ENCODE measurements at places on chromosomes 12 and 14. TPM values are rescaled to one million over a fixed set of nuclear protein-coding genes. Genes with fewer than 3 reads are reported as not detected.

OR6C2 gene
- total RNA-seq, result not detected

DNA sequence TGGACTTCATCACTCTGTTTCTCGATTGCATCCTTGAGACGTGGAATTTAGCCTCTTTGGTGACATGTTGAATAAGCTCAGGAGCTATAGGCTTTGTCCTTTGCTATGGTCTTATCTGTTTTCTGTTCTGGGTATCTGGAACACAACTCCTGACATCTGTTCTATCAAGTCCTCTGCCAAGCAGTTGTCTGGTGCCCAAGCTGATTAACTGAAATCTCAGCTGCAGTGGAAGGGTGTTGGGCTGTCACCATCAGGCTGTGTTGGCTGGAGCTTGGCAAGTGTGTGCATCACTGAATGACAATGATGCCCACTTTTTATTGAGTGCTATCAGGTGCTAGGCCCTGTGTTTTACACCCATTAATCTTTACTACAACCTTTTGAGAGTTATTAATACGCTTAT is 77.8 kb downstream of the SMOC1 start:
- DNase-seq, result no peak

TAS2R43 gene
- 0.71 TPM for total RNA-seq

- DNase-seq, result no peak
Observed at GRCh38 chr14:104937161-104937560, 12.5 kb downstream of the PLD4 start.

- DNase-seq, result peak; percentile 3
Observed at GRCh38 chr12:125999628-126000027, 934.4 kb downstream of the AACS start.

SERPINA10 gene
- total RNA-seq, result not detected

TAS2R13 gene
- not detected for total RNA-seq

GRCh38 chr14:67837011-67837624 is 17.5 kb downstream of the RAD51B start:
- DNase-seq, result peak; percentile 43

SERPINA9 gene
- not detected for total RNA-seq

GRCh38 chr12:100733817-100734593 is 60.6 kb upstream of the ANO4 start:
- peak; percentile 55 for DNase-seq

SLC41A2 gene
- total RNA-seq, result 2.8 TPM

DNA sequence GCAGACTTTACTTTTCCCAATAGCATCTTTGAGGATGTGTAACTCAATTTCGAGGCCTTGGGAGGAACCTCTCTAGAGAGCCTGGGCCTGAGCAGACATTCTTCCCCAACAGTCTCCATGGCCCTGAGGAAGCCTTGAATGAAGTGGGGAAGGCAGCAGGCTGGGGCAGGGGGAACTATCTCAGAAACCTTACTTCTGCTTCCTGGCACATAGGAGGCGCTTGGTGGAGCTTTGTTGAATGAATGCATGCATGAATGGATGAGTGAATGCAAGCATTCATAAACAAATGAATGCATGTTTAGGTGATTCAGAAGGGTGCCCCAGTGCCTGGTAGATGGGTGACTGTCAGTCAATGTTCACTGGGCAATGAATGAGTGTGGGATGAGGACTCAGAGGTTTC is 58.3 kb downstream of the GALNT16 start:
- DNase-seq, result no peak

- DNase-seq, result peak; percentile 19
Observed at GRCh38 chr14:85579942-85580341, 50.0 kb downstream of the FLRT2 start.

DNA sequence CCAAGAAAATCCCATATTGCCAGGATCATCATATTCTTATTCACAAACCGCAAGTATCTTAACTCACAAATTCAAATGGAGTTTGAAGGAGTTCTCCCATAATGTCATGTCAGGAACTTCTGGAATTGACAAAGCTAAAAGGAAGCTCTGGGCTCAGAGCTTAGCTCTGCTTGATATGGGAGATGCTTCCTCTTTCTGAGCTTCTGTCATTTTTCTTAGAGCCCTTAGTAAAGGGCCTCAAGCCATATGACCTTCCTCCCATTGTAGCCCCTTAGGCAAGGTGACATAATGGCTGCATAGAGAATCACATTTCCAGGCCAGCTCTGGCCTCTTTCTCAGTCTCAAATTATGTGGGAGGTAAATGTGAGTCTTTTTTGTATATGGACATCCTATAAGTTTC is 40.9 kb downstream of the SLC4A8 start:
- no peak for DNase-seq

MYH6 gene
- not detected for total RNA-seq

TMEM229B gene
- total RNA-seq, result 0.41 TPM

DNA sequence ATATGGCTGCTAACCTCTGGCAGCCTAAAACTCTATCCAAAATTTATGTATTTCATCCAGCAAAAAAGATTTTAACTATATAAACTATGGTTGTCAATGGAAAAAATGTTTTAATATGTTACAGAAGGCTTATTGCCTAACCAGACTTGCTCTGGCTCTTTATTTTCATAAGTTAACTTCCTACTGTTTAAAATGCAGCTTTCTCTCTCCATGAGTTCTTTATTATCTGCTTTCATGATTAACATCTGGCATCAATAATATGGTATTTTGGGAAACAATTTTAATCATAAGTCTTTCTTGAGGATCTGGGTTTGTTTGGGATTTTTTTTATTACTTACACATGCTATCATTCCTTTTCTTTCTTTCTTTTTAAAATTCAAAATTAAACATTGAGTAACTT is 20.5 kb downstream of the KERA start:
- DNase-seq, result no peak

SOAT2 gene
- total RNA-seq, result not detected

DNA sequence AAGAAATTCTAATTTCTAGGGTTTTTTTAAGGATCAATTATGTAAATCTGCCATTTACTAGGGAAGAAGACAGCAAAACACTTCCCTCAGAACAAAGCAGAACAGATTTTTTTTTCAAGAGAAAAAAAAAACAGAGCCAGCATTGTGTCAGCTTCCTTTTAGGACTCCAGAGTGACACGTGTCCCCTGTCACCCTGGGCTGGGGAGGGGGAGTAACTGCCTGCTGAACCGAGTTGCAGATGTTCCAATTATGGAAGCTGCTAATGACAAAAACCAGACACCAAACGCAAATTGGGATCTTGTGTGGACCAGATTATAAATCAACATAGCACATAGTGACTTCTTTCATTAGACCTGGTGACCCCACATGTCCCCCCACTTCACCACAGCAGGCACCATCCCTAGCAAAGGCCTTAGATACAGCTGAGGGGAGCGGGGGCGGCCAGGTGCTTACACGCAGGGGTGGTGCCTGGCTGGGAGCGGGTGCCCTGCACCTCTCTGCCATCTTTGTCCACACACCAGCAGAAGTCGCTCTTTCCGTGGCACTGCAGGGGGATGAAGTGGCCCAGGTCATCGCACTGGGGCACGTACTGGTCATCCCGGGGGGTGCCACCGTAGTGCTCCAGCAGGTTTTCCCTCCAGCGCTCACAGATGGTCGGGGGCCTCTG is 25.4 kb downstream of the RTRAF start:
- DNase-seq, result no peak

NTF3 gene
- not detected for total RNA-seq

DNA sequence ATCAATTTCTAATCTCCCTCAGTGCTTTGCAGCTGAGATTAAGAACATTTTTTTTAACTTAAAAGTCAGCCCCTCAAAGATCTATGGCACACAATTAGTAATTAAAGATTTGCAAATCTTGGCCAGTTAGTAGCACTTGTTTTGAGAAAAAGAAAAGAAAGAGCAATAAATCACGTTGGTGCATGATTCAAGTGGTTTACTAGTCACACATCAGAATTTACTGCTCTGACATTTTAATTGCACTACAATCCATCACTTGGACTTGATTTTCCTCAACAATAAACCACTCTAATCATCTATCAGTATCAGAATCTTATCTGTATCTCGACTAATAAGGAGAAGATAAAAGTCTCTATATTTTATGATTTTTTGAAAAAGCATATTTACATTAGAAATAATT is 154.3 kb downstream of the HELB start:
- no peak for DNase-seq
